ENCODE measurements at places on chromosomes 12 and 14.

DNA sequence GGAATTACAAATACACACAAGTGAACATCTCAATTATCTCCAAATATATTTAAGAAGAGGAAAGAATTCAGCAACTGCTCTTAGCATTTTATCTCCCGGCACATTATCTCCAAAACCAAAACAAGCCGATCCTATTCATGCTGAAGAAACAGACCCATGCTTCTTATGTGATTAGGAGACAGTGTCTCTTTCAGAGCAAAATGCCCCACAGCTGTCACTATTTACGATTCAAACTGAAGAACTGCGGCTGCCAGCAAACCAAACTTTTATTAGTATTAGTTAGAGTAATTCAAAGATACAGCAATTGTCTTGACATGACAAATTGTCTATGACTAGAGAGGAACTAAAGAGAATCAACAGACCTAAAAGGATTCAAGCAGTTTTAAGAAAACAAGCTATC lies 79.4 kb downstream of the SETD3 start:
- DNase-seq: no peak

- DNase-seq: no peak
Observed at GRCh38 chr12:10540776-10541205, 35.1 kb downstream of the EIF2S3B start.

GRCh38 chr14:105299654-105300541 lies 903 bp downstream of the BRF1 start:
- DNase-seq: no peak

GRCh38 chr12:19978193-19978592 lies 390.1 kb upstream of the PDE3A start:
- DNase-seq: no peak

- no peak for DNase-seq
Observed at GRCh38 chr12:94952325-94952724, 51.2 kb downstream of the NDUFA12 start.

- no peak for DNase-seq
Observed at GRCh38 chr12:79326663-79327062, 364.1 kb downstream of the PAWR start.

DNA sequence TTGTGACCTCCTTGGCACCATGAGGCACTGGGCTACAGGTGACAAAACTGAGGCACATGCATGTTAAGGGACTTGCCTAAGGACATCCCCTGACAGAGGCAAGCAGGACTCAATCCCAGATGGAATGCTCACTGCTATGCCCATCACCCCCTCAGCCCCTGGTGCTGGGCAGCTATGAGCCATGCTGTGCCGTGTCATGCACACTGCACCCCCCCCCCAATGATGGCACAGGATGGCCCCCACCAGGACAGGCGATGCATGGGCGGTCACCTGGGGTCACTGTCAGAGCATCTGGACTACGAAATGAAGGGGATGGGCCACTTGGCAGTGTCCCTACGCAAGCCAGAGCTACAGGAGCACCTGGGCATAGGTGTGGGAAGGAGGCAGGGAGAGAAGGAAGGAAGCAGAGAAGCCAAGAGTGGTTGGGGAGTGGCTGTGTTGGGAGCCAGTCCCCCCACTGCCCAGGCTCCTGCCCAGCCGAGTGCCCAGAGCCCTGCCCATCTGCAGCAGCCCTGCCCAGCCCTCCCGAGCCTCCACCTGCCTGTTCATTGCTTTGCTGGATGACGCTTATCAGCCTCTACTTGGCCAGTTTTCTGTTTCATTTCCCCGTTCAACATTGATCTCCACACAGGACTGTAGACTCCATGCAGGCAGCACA lies 84.9 kb upstream of the DIO3 start:
- DNase-seq: no peak

- DNase-seq: no peak
Observed at GRCh38 chr12:93614917-93615596, 42.6 kb downstream of the SOCS2 start.

DNA sequence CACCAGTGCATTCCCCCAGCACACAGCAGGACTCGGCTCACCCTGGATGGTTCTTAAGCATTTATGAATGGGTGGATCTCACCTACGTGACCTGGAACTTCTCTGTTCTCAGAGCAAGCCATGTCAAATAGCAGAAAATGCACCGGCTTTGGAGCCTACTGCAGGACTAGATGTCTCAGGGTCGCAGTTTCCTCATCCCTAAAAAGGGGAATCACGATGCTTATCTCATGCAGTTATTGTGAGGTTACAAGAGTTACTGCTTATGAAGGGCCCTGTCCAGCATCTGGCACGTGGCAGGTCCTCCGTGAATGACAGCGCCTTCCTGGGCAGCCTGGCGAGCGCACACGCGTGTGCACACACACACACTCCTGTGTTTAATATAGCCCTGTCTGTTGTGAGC lies 128.5 kb downstream of the ETV6 start:
- DNase-seq: no peak

- DNase-seq: peak; percentile 32
Observed at GRCh38 chr12:93135286-93136239, 206.5 kb upstream of the EEA1 start.

GRCh38 chr12:63037746-63038712 lies 103.1 kb upstream of the PPM1H start:
- no peak for DNase-seq

GRCh38 chr12:1879633-1880032 lies 38.8 kb downstream of the CACNA2D4 start:
- DNase-seq: no peak

DNA sequence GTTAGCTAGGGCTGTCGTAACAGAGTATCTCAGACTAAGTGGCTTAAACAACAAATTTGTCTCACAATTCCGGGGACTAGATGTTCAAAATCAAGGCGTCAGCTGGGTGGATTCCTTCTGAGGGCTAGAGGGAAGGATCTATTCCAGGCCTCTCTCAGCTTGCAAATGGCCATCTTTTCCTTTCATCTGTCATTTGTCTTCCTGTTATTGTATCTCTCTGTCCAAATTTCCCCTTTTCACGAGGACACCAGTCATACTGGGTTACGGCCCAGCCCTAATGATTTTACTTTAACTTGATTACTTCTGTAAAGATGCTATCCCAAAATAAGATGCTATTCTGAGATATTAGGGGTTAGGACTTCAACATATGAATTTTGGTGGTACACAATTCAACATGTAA lies 119.0 kb upstream of the CPSF6 start:
- DNase-seq: no peak

DNA sequence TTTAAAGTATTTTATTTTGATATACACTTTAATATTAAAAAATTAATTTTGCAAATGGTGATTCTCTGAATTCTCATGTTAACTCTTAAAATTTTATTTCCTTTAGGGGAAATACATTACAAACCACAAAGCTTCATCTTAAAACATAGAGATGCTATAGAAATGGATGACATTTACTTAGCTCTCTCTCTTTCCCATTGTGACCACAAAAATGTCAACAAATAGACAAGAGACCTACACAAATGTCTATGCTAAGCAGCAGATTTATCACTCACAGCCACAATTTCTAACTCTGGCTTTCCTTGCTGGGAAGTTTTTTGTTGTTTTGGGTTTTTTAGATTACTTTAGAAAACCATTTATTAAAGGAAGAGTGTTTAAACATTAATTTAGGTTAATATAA lies 19.9 kb upstream of the PHC1 start:
- no peak for DNase-seq

- no peak for DNase-seq
Observed at GRCh38 chr12:116977465-116978380, 67.0 kb downstream of the FBXW8 start.

DNA sequence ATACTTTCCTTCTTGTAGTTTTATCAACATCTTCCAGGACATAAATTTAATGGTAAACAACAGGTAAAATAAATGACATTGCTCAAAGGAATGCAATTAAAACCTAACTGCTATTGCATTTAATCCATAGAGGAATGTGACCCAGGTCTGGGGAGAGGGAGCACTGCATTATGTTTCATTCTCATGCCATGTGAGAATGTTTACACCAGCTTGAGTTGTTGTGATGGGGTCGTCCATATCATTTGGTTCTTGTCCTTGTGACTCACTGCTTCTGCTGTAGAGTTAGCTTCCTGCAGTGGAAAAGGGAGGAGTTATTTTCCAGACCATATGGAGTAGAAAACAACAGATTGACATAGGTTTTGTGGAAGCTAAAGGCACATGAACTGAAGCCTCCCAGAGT lies 129.3 kb upstream of the PMCH start:
- DNase-seq: no peak

- DNase-seq: no peak
Observed at GRCh38 chr12:112908548-112908947, 1.8 kb downstream of the OAS1 start.

- no peak for DNase-seq
Observed at GRCh38 chr12:113019025-113019424, 37.5 kb upstream of the DTX1 start.

DNA sequence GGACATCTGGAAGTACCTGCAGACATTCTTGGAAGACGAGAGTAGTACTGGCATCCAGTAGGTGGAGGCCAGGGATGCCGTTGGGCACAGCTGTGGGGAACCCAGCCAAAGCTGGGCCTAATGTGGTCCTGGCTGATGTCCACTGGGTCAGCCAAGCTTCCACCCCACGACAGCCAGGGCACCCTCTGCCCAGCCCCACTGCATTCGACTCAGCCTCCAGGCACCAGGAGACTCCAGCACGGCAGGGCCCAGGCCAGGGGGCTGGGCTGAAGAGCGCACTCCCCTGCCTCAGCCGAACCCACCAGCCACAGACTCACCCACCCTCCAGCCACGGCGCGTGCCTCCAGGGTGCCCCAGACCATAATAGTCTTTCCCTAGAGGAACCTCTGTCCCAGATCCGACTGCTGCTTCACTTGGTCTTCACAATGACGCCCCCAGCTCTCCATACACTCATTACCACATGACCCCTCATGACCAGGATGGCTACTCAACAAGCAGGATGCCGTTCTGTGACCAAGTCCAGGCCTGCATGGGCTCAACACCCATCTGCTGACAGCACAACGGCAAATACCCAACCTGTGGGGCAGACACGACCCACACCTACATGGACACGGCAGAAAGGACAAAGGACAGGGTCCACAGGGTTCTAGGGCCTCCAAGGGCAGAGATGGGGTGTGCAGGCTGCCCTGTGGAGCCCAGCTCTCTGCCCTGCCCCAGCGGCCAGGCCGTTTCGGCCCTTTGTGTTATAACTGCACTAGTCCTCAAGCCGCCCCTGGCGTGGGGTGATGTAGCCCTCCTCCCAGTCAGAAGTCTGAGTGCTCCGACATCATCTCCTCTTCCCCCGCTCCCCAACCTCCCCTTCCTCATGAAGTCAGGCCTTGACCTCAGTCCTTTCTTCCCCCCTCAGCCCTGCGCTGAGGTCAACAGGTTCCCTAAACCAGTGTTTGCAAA lies 22.8 kb downstream of the ITPK1 start:
- no peak for DNase-seq
